Activated T-cell treated with anti-CD3 and anti-CD28 coated beads, Interleukin-2, amount 50 U/mL, for 24 hours (primary cell): ENCODE measurements at places on chromosomes 1 and 21.

DNA sequence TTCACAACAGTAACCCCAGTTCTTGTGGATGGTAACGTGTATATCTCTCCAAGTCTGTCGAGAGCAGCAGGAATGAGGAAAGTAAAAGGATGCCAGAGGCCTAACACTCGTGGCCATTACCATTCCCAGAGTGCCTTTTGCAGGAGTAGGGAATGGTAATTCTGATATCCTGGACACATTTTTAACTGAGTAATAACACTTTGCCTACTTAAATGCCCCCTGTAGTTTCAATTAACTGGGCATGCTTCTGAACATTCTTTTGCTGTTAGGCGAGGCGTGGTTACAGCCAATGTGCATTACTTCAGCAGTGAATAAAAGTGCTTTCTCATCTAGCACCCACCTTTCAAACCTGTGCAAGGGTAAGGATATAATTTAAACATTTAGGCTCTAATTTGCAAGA is 258.5 kb upstream of the ADGRL2 start:
- DNase-seq, result no peak

DNA sequence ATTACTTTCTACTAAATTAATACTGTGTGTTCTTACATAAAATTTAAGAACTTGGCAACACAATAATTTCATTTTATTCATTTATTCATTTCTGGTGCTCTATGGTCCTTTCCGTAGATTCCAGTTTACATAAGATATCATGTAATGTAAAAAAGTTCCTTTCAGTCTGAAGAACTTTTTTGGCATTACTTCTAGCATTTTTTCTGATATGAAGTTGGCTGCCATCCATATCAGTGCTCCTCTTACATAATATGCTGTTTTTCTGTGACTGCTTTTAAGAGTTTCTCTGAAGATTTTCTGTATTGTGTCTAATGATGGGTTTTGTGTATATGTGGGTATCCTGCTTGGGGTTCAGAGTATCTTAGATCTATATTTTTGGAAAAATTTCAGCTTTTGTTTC is 34.8 kb downstream of the LIN9 start:
- DNase-seq, result no peak

DNA sequence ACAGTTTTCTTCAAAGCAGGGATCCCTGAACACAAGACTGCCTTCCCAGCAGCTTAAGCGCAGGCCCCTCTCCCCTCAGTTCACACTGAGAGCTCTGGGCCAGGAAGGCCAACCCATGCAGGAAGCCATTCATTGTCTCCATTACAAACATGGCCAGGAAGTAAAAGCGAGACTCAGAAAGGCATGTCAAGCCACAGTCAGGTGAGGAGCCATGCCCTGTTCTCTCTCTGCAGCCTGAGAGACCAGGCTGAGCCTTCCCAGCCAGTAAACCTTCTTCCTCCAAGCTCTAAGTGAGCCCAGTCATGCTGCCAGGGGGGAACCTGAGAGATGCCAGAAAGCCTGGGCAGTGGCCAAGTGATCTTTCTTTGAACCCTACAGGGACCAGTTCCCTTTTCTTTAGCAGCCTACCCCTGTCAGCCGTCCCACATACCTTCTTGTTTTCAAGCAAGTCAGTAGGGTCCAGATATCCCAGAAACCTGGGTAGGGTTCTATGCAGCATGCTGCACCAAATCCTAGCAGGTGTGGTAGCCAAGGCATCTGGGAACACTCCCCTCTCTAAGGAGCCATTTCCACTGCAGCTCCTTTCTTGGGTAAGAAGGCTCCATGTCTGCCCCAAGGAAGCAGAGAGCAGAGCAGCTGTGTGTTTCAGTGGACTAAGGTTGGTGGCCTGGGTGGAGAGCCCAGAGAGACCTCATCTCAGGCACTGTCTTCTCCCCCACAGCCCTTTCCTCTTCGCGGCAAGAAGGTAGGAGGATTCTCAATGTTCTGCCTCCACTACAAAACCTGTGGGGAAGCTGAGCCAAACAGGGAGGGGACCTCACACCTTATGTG is 977 bp downstream of the TRAF3IP3 start:
- DNase-seq, result peak; percentile 69

DNA sequence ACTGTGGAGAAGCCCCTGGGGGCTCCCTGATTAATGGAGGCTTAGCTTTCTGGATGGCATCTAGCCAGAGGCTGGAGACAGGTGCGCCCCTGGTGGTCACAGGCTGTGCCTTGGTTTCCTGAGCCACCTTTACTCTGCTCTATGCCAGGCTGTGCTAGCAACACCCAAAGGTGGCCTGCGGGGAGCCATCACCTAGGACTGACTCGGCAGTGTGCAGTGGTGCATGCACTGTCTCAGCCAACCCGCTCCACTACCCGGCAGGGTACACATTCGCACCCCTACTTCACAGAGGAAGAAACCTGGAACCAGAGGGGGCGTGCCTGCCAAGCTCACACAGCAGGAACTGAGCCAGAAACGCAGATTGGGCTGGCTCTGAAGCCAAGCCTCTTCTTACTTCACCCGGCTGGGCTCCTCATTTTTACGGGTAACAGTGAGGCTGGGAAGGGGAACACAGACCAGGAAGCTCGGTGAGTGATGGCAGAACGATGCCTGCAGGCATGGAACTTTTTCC is 24.8 kb downstream of the PCSK9 start:
- no peak for DNase-seq
